ENCODE measurements at places on chromosomes 6 and 20. TPM values are rescaled to one million over a fixed set of nuclear protein-coding genes. Genes with fewer than 3 reads are reported as not detected.

DNA sequence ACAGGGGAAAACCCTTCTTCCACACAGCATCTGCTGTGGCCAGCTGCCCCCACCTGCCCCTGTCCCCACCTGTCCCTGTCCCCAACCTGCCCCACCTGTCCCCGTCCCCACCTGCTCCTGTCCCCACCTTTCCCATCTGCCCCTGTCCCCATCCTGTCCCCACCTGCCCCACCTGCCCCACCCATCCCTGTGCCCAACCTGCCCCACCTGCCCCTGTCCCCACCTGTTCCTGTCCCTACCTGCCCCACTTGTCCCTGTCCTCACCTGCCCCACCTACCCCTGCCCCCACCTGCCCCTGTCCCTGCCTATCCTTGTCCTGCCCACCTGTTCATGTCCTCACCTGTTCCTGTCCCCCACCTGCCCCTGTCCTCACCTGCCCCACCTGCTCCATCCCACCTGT, 6.4 kb upstream of the MYT1 start:
- no peak for DNase-seq
- no peaks in the 10 kb centered on the region for H3K4me1 ChIP-seq
- H3K27me3 ChIP-seq = peaks cover 33% of the 10 kb centered on the region
- no peak overlapping the region for H3K27ac ChIP-seq
- no peaks in the 10 kb centered on the region for H3K36me3 ChIP-seq

DDO gene
- total RNA-seq = not detected

- peaks cover 19% of the 10 kb centered on the region for H3K4me1 ChIP-seq
- H3K36me3 ChIP-seq = peaks cover 20% of the 10 kb centered on the region
- no peak for DNase-seq
- H3K27me3 ChIP-seq = no peaks in the 10 kb centered on the region
- H3K4me3 ChIP-seq = no peak overlapping the region
These were observed 23.4 kb upstream of the FAM209A start for GRCh38 chr20:56501116-56501515.

SLC16A10 gene
- total RNA-seq = 6.6 TPM

OOEP gene
- 0.31 TPM for total RNA-seq

ID4 gene
- not detected for total RNA-seq

- no peaks in the 10 kb centered on the region for H3K36me3 ChIP-seq
- H3K4me3 ChIP-seq = no peak overlapping the region
- no peaks in the 10 kb centered on the region for H3K27me3 ChIP-seq
- no peak for DNase-seq
These were observed 116.5 kb downstream of the TCP11 start for GRCh38 chr6:35024551-35025054.

- H3K36me3 ChIP-seq = no peaks in the 10 kb centered on the region
- no peak overlapping the region for H3K27ac ChIP-seq
- DNase-seq = no peak
- no peaks in the 10 kb centered on the region for H3K4me1 ChIP-seq
- no peak overlapping the region for H3K4me3 ChIP-seq
- H3K27me3 ChIP-seq = no peaks in the 10 kb centered on the region
These were observed 3.7 kb downstream of the FLRT3 start for GRCh38 chr20:14333721-14334120.

GRCh38 chr20:49843139-49843538, 30.5 kb downstream of the SLC9A8 start:
- no peaks in the 10 kb centered on the region for H3K27me3 ChIP-seq
- H3K4me3 ChIP-seq = no peak overlapping the region
- H3K4me1 ChIP-seq = no peaks in the 10 kb centered on the region
- no peak overlapping the region for H3K27ac ChIP-seq

DNA sequence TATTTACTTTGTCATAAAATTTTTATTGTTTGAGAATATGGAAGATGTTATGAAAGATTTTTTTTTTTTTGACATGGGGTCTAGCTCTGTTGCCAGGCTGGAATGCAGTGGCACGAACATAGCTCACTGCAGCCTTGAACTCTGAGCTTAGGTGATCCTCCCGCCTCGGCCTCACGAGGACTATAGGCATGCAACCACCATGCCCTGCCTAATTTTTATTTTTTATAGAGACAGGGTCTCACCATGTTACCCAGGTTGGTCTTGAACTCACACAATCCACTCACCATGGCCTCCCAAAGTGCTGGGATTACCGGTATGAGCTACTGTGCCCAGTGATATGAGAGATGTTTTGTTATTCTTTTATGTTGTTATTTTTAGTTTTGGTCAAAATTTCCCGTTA, 295.8 kb downstream of the TBC1D7 start:
- DNase-seq = no peak
- no peak overlapping the region for H3K4me3 ChIP-seq
- no peak overlapping the region for H3K27ac ChIP-seq
- peaks cover 13% of the 10 kb centered on the region for H3K27me3 ChIP-seq
- H3K36me3 ChIP-seq = no peaks in the 10 kb centered on the region

GMDS gene
- total RNA-seq = 38.4 TPM

DNA sequence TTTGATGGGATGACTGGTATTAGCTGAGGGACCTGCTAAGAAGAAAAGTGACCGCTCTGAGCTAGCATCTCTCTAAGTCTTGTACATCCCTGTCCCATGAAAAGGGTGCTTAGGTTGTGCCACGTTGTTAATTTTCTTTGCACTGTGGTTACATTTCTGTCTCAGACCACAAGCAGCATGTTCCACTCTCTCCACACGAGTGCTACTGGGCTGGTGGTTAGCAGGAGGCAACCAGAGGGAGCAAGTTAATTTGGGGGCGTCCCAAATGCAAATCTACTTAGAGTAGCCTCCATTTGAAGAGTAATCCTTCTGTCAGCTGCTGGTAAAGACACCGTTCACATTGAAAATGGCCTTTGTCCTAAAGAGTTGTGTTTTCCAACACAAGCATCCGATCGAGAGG, 3.4 kb upstream of the SCML4 start:
- H3K36me3 ChIP-seq = no peaks in the 10 kb centered on the region
- peaks cover 44% of the 10 kb centered on the region for H3K4me1 ChIP-seq
- no peak overlapping the region for H3K27ac ChIP-seq
- DNase-seq = peak; percentile 45

APMAP gene
- total RNA-seq = 46.9 TPM

DNA sequence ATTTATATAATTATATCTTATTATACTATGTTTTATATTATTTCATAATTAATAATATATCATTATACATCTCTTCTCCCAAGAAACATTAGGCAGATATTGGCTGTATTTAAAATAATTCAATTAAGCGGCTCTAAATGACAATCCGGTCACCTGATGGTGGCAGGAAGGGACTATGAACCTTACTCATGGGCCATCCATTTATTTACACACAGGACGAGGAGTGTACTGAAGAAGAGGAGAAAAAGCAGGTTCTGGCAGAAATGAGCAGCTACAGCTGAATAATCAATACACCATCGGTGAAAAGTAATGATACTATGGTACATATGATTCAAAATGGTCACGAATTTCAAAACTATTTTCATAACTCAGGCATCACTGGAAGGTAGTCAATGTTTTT, 277.7 kb downstream of the KIF16B start:
- DNase-seq = no peak
- H3K36me3 ChIP-seq = peaks cover 26% of the 10 kb centered on the region
- no peaks in the 10 kb centered on the region for H3K4me1 ChIP-seq
- no peaks in the 10 kb centered on the region for H3K27me3 ChIP-seq
- H3K27ac ChIP-seq = no peak overlapping the region

INSM1 gene
- 0.25 TPM for total RNA-seq

HLA-DQB1 gene
- 6.2 TPM for total RNA-seq

GRCh38 chr6:30560930-30561329, 3.8 kb downstream of the PRR3 start:
- peaks cover 43% of the 10 kb centered on the region for H3K36me3 ChIP-seq
- no peak overlapping the region for H3K4me3 ChIP-seq
- H3K27ac ChIP-seq = no peak overlapping the region
- H3K4me1 ChIP-seq = peaks cover 35% of the 10 kb centered on the region
- no peak for DNase-seq

GRCh38 chr6:33609019-33609418, 12.1 kb upstream of the ITPR3 start:
- H3K27me3 ChIP-seq = no peaks in the 10 kb centered on the region
- DNase-seq = no peak
- no peak overlapping the region for H3K4me3 ChIP-seq
- no peaks in the 10 kb centered on the region for H3K4me1 ChIP-seq
- no peaks in the 10 kb centered on the region for H3K36me3 ChIP-seq

DNA sequence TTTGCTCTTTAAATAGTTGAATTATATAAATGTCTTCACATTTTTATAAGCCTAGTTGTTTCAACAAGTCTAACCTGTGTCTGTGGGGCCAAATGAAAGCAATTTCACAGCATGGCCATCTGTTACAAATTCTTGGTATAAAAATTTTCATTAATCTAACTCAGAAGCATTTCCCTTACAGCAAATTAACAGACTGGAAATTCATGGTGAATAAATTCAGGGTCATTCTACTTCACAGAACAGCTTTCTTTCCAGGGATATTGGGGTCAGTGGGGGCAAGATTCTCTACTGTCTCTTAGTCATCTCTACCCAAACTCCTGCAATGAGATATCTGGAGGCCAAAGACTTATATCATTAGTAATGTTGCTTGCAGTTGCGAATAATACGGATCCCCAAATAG, 352.1 kb downstream of the MMUT start:
- no peak for DNase-seq
- no peak overlapping the region for H3K27ac ChIP-seq
- H3K4me3 ChIP-seq = no peak overlapping the region
- H3K36me3 ChIP-seq = no peaks in the 10 kb centered on the region
- no peaks in the 10 kb centered on the region for H3K4me1 ChIP-seq
- H3K27me3 ChIP-seq = no peaks in the 10 kb centered on the region

DNA sequence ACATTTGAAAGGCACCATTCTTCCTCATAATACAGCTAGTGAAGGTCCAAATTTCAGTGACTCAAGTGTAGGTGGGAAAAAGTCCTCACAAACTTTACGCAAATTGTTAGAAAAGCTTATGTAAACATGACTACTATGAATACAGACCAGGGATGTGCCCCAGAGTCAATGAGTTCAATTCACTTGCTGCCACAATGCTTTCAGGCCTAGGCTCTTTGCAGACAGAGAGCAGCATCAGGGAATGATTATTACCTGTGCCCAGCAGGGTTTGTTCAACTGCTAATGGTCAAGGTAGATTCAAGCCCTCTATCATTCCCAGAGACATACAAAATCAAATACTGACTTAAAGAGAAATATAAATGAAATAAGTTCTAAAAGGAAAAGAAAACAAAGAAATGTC, 84.0 kb downstream of the LAMA2 start:
- no peaks in the 10 kb centered on the region for H3K36me3 ChIP-seq
- H3K4me3 ChIP-seq = no peak overlapping the region
- no peaks in the 10 kb centered on the region for H3K4me1 ChIP-seq
- H3K27me3 ChIP-seq = peaks cover 5% of the 10 kb centered on the region
- no peak overlapping the region for H3K27ac ChIP-seq
